ENCODE measurements at places on chromosomes 1 and 21.

GRCh38 chr1:218850367-218850766 lies 323.3 kb upstream of the LYPLAL1 start:
- no peak for DNase-seq

DNA sequence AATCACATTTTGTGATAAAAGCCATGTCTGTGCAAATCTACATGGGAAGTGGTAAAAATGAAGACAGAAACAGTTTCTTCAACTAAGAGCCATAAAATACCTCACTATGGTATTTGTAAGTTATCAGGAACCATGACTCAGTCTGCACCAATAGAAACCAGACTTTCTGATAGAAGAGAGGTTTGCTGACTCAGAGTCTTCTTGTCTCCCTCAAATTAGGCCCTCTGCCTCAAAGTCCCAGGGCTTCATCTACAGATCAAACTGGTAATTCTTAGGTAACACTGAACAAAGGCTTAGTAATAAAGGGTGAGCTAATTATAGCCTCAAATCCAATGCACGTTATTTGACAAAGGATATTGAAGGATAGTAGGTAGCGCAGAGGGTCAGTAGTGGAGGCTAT lies 30.9 kb upstream of the SSX2IP start:
- DNase-seq = no peak

DNA sequence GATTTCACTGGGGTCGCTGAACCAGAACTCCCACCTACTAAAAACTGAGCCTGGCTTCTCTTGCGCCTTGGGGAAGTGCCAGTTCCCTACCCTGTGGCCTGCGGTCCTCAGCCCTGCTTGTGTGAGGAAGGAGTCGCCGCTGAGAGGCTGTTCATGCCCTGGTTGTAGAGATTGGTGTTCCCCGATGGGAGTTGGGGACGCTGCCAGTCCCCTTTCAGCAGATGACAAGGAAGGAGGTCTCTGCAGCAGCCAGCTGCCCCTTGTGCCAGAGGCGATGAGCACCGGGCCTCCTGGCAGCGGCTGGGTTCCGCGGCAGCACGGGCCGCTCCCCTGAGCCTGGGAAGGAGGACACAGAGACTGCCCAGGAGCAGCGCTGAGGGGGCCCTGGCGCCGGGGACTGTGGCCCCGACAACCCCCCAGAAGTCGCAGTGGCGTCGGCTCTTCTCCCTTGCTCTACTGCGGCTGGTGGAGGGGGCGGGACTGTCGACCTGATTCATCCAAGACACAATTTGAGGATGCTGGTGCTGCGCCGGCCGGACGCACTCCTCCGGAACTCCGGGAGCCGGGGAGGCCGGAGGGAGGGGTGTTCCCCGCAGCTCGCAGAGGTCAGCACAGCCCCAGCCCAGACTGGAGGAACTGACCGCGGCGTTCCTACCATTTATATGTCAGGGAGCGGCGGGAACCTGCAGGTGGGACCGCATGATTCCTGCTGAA lies 12.0 kb upstream of the ADORA3 start:
- DNase-seq = no peak

DNA sequence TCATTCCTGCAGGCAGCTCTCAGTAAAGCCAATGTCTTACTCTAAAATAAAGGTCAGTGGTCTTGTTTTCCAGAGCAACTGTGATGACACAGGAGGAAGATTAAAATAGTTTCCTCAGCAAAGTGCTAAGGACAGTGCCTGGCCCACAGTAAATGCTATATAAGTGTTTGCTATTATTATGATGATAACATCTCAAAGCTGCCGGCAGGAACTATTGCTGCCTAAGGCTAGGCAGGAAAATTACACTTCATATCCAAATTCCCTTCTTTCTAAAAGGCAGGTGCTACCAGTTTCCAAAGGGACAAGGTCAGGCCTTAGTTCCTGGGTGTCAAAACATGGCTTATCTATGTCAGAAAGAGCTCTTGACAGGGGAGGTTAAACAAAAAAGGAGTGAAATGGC lies 401.3 kb downstream of the HHAT start:
- DNase-seq = no peak

DNA sequence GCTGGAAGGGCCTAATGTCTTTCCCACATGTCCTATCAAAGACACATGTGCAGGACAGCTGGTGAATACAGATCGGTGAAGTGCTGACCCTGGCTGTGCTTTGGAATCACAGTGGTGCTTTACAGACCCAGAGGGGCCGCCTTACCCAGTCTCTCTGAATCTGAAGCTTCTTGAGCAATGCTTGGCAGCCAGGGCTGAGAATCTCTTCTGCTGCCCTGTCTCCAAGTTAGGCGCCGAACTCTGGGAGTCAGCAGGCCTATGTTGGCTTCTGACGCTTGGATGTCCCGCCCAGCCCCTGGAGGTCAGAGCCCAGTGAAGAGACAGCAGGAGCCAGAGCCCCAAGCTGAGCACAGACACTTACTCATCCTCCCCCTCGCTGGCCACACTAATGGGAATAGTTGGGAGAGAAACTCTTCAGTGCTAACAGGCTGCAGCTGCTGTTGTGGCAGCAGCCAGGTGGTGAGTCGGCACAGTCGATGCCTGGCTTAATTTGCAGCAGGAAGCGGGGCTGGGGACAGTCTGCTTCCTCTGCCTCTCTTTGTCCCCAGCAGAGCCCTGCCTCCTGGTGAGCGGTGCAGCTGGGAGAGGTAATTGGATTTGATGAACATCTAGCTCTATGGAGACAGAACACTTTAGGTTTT lies 68.1 kb downstream of the URB2 start:
- DNase-seq = no peak

DNA sequence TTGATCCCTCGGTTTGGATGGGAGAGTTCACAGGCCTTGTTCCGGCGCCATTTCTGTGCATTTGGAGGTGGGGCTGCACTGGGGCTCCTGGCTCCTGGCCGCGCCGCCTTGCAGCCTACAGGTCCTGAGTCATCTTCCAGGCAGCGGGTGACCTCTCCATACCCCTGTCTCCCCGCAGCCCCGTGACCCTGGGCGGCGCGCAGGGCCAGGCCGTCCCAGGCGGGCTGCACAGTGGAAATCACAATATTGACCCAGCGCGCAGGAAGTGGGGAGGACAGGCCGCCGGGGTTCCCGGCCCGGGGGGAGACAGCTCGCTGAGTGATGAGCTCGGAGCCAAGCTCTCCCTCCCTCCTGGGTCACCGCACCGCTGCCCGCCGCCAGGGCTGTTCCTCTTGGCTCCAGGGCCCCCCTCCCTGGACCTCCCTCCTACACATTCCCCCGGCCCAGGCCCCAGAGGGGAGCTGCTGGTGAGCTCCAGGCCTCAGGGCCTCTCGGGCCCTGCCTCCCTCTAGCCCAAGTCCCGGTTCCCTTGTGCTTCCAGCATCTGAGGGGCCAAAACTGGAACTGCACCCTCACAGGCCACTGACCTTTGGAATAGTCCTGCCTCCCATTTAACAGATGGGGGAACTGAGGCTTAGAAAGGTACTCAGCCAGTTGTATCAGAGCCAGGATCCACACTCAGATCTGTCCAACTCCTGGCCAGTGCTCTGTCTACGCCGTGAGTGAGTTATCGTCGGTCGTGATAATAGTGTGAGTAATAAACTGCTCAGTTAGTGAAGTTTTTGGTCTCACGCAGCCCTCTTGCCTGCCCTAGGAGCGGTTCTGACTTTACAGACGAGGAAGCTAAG lies 142.9 kb upstream of the WNT4 start:
- DNase-seq = peak; percentile 47

DNA sequence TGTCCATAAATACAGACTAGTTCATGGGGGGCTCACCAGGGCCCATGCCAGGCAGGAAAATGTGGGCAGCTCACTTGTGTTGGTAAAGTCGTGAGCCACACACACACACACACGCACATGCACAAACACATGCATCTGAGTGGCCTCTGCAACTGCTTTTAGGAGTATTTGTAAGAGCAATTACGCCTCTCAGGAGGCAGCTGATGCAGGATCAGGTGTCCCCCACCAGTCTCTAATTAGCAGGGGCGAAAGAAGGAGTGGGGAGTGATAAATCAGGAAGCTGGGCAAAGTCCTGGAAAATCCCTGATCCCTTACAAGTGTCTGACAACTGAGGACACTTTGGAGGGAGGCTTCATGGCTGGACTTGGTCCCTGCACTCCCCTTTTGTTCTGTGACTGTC lies 5.7 kb upstream of the IVL start:
- no peak for DNase-seq

- DNase-seq = no peak
Measured at GRCh38 chr1:147539122-147539575, 2.2 kb upstream of the BCL9 start.

- DNase-seq = no peak
Measured at GRCh38 chr1:119799599-119800177, 11.6 kb downstream of the REG4 start.

DNA sequence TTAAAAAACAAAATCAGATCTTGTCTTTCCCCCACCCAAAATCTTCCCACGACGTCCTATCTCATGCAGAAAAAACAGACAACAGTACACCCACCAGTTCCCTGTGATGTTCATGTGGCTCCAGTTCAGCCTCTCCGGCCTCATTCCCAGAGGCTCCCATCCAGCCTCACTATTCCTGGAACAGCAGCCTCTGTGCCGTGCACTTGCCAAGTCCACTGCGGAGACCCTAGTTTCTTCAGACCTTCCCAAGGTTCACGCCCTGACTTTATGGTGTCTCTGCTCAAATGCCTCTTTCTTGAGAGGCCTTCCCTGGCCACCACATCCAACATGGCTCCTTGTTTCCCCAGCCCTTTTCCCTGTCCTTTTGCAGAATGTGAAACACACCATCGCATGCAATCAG lies 106.3 kb upstream of the BACE2 start:
- no peak for DNase-seq

DNA sequence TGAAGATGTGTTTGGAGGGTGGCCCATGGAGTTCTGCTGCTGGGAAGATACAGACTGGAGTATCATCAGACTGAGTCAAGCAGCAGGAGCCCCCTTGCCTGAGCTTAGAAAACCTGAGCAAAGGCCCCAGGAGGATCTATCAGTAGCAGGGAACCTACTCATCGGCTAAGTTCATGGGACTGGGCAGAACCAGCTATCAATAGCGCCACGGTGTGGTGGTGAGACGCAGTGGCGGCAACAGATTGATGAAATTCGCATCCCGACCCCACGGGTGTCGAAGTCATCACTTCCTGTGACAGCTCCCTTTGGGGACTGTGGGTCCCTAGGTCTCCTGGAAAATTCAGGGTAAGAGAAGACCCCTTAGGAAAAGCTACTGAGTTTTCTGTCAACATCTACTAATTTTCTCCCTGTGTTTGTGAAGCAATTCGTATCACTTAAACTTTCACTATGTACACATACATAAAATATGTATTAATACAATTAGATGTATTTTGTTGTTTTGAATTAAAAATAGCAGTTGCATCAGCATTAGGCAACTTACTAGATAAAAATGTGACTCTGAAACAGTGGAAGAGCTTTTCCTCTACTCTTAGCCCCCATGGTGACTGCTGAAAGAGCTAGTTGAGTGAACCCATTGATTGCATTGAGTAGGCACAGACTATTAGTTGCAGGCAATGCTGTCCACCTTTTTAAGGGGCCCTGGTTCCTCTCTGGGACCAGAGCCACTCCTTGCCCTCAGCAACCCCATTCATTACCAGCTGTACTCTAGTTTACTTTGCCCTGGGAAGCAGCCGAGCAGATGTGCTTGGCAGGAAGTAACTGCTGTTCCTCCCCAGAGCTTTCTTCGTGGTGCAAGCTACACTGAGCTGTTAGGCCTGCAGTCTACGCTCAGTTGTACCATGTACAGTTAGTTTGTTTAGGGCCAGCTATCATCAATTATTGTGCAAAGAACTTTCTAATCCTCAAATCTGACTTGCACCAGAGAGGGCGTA lies 7.3 kb upstream of the CACNA1S start:
- no peak for DNase-seq

DNA sequence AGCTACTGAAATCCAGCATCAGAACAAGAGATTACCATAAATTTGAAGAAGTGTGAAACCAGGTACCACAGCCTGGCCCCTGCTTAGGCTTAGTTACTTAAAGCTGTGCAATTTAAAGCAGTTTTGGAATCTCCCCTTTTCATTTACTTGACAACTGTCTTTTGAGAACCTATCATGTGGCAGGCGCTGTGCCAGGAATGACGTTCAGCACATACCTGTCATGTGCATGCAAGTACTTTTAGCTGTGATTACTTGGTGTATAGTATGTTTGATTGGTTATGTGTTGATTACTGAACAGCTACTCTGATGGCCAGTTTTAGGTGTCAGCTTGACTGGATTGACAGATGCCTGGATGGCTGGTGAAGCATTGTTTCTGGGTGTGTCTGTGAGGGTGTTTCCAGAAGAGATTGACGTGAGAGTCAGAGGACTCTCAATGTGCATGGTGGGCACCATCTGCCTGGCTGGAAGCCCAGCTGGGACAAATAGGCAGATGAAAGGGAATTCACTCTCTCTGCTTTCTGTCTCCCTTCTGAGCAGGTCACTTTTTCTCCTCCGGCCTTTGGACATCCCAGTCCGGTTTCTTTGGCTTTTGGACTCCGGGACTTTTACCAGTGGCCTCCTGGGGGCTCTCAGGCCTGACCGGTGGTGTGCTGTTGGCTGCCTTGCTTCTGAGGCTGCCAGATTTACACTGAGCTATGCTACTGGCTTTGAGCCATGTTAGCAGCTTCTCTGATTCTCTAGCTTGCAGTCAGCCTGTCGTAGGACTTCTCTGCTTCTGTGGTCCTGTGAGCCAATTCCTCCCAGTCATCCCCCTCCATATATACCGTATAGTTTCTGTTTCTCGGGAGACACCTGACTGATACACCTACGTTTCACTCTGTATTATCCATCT lies 178.0 kb downstream of the RYR2 start:
- DNase-seq = no peak

DNA sequence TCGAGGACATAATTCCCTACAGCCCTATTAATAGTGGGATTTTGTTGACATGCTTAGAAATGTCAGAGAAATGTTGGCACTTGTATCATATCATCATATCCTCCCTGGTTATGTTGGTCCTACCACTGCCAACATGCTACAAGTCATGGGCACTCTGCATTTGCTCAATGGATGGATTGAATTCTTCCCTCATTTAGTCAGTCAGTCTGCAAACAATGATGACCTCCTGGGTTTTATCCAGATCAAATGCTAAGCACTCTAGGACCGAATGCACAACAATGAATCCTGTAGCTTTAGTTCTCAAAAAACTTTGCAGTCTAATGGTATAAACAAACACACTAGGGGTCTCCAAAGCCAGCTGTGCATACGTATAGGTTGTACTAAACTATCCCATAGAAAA lies 357.2 kb upstream of the DPYD start:
- DNase-seq = no peak

- no peak for DNase-seq
Measured at GRCh38 chr1:197763769-197764168, 11.5 kb downstream of the DENND1B start.

DNA sequence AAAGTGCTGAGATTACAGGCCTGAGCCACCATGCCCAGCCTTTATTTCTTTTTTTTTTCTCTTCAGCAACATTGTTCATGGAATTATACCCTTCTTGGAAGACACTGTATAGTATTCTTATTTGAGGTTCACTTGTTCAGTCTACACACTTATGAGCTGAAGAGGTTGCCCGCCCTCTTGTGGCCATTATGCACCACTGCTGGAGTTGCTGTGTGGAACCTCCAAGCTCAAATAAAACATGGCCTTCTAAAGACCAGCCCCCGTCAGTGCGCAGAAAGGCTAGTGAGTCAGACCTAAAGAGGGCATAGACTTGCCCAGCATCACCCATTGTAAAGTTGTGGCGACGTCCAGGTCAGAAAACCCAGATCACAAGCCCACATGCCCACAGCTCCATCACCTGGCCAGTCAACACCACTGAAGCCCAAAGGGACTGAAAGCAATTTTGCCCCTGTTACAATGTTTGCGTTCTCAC lies 20.4 kb downstream of the LURAP1 start:
- DNase-seq = peak; percentile 62
